ENCODE measurements at places on chromosomes 5 and 9. TPM values are rescaled to one million over a fixed set of nuclear protein-coding genes. Genes with fewer than 3 reads are reported as not detected.

IL33 gene
- 0.61 TPM for total RNA-seq

TMEM174 gene
- total RNA-seq, result not detected

ACOT12 gene
- not detected for total RNA-seq

FCN2 gene
- total RNA-seq, result not detected

CARD9 gene
- total RNA-seq, result 1.1 TPM

MIER3 gene
- total RNA-seq, result 8.3 TPM

FOXD4L6 gene
- total RNA-seq, result 0.06 TPM

IGFBPL1 gene
- total RNA-seq, result 2.1 TPM

PITX1 gene
- 30.9 TPM for total RNA-seq

SLC25A2 gene
- not detected for total RNA-seq

CACNA1B gene
- total RNA-seq, result 0.03 TPM

RGS7BP gene
- not detected for total RNA-seq

PCDHB6 gene
- 1.1 TPM for total RNA-seq

FLT4 gene
- total RNA-seq, result 3.6 TPM

SIT1 gene
- total RNA-seq, result not detected

CCDC69 gene
- 2.0 TPM for total RNA-seq
